H9 (cell line): ENCODE measurements at places on chromosomes 13 and 19.

DNA sequence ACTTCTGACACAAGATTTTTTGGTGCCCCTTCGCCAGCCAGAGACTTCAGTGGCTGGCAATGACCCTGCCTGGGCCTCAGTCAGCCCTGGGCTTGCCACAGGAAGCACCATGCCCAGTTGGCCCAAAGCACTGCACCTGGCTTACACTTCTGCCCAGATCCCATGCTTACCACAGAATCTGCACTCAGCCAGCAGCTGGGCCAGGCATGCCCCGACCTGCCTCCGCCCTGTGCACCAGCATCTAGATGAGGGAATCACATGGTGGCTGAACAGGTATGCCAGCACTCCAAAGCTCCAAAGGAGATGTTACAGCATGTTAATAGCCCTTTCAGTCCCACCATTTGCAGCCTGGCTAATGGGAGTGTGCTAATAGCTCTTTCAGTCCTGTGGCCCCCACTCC, 690.9 kb downstream of the SLITRK6 start:
- H3K36me3 ChIP-seq: no peaks in the 10 kb centered on the region
- no peak overlapping the region for H3K27ac ChIP-seq
- H3K4me3 ChIP-seq: no peak overlapping the region
- H3K27me3 ChIP-seq: no peaks in the 10 kb centered on the region
- H3K4me1 ChIP-seq: no peaks in the 10 kb centered on the region; the same call in 1 of the 2 replicates

GRCh38 chr13:38418286-38418685, 68.6 kb downstream of the UFM1 start:
- peaks cover 3% of the 10 kb centered on the region; the same call in 1 of the 2 replicates for H3K4me1 ChIP-seq
- no peak overlapping the region for H3K4me3 ChIP-seq
- no peak overlapping the region for H3K27ac ChIP-seq
- no peaks in the 10 kb centered on the region for H3K36me3 ChIP-seq
- no peak for DNase-seq

DNA sequence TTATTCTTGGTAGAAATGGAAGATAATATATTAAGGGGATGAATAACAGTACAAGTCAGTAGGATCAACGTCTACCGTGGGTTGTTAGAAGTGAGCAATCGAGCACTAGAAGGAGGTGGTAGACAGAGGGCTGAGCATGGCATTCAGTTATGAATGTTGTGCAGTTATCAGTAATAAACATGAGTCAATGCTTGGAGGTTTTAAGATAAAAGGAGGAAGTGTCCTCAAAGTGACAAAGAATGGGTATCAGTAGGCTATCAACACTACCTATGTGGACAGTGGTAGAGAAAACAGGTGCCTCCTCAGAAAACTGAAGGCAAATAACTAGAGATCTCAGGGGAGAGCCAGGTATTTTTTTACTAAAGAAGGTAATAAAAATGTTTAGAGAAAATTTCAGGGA, 1607.0 kb downstream of the PCDH9 start:
- no peaks in the 10 kb centered on the region for H3K27me3 ChIP-seq
- no peak overlapping the region for H3K27ac ChIP-seq
- DNase-seq: no peak
- no peaks in the 10 kb centered on the region for H3K36me3 ChIP-seq

- no peaks in the 10 kb centered on the region for H3K4me1 ChIP-seq
- H3K27ac ChIP-seq: no peak overlapping the region
- no peak for DNase-seq
- H3K4me3 ChIP-seq: no peak overlapping the region
- no peaks in the 10 kb centered on the region for H3K36me3 ChIP-seq
Observed at GRCh38 chr13:83906240-83906820, 24.1 kb upstream of the SLITRK1 start.

GRCh38 chr19:30677702-30678101, 305.5 kb downstream of the ZNF536 start:
- H3K27ac ChIP-seq: no peak overlapping the region
- H3K4me3 ChIP-seq: no peak overlapping the region
- DNase-seq: no peak
- H3K36me3 ChIP-seq: no peaks in the 10 kb centered on the region

DNA sequence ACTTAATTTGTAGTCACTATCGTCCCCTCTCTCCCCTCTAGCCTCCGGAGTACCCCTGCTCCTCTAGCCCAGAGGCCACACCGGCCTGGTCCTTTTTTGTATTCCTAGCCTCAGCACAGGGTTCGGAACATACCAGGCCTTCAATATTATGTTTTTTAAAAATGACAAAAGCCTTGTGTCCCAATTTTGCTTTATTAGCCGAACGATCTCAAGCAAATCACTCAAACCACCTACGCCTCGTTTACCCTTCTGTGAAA, 463 bp upstream of the POMP start:
- peaks cover 3% of the 10 kb centered on the region; the same call in 1 of the 2 replicates for H3K4me1 ChIP-seq
- no peaks in the 10 kb centered on the region for H3K27me3 ChIP-seq
- H3K36me3 ChIP-seq: peaks cover 5% of the 10 kb centered on the region; the same call in 2 of the 3 replicates
- DNase-seq: no peak

DNA sequence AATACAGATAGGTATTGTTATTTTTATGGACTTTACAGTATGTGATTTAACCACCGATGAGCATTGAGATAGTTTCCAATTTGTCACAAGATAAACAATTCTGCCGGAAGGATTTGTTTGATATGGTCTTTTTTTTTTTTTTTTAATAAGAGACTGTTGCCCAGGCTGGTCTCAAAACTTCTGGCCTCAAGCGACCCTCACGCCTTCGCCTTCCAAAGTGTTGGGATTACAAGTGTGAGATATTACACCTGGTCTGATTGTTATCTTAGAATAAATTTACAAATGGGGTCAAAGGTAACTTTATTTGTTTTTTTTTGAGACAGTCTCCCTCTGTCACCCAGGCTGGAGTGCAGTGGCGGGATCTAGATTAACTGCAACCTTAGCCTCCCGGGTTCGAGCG, 1.2 kb downstream of the GARRE1 start:
- H3K27ac ChIP-seq: no peak overlapping the region
- H3K4me3 ChIP-seq: peak overlapping the region; percentile 73
- no peak for DNase-seq
- no peaks in the 10 kb centered on the region; the same call in none of the 2 replicates for H3K36me3 ChIP-seq
- no peaks in the 10 kb centered on the region for H3K27me3 ChIP-seq
- no peaks in the 10 kb centered on the region for H3K4me1 ChIP-seq

- H3K27me3 ChIP-seq: peaks cover 24% of the 10 kb centered on the region; the same call in 1 of the 2 replicates
- no peak overlapping the region for H3K27ac ChIP-seq
- no peak overlapping the region for H3K4me3 ChIP-seq
- H3K36me3 ChIP-seq: peaks cover 2% of the 10 kb centered on the region; the same call in 2 of the 3 replicates
Observed at GRCh38 chr13:20157151-20157796, 3.6 kb downstream of the GJA3 start.

GRCh38 chr19:33161201-33161600, 29.3 kb downstream of the WDR88 start:
- no peak overlapping the region for H3K4me3 ChIP-seq
- no peaks in the 10 kb centered on the region for H3K27me3 ChIP-seq
- H3K27ac ChIP-seq: no peak overlapping the region
- peaks cover 4% of the 10 kb centered on the region; the same call in 1 of the 2 replicates for H3K36me3 ChIP-seq

GRCh38 chr13:46088821-46089562, 15.8 kb downstream of the CPB2 start:
- H3K4me3 ChIP-seq: 0 out of 3 replicates have a peak overlapping the region, but pooled peaks have one; percentile 28
- H3K36me3 ChIP-seq: no peaks in the 10 kb centered on the region
- H3K4me1 ChIP-seq: no peaks in the 10 kb centered on the region
- no peak for DNase-seq
- no peaks in the 10 kb centered on the region for H3K27me3 ChIP-seq
- no peak overlapping the region for H3K27ac ChIP-seq

GRCh38 chr13:51913421-51914136, 51.8 kb downstream of the CCDC70 start:
- DNase-seq: peak; percentile 62
- H3K4me1 ChIP-seq: no peaks in the 10 kb centered on the region
- no peaks in the 10 kb centered on the region for H3K27me3 ChIP-seq
- H3K27ac ChIP-seq: no peak overlapping the region

DNA sequence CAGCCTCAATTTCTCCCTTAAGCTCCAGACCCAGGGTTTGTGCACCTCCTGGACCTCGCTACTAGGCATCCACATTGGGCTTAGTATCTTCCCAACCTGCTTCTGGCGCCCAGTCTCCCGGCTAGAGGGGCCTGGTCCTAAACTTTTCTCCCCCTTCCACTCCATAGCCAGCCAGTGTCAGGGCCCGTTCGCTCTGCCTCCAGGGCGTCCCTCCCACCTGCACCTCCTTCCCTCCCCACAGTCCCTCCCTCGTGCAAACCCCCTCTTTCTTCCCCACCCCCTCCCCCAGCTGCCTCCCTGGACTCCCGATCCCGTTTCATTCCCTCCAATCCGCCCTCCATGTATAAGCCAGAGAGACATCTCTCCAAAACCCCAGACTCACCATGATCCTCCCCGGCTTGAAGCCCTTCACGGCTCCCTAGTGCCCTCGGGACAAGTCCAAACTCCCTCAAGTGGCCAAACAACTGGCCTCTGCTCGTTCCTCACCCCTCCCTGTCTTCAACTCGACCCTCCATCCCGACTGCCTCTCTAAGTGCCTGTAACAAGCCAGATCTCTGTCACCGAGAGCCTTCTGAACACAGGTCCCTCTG, 997 bp upstream of the SAMD4B start:
- no peaks in the 10 kb centered on the region for H3K4me1 ChIP-seq
- no peaks in the 10 kb centered on the region for H3K27me3 ChIP-seq
- peak overlapping the region; percentile 84 for H3K4me3 ChIP-seq
- H3K27ac ChIP-seq: no peak overlapping the region

DNA sequence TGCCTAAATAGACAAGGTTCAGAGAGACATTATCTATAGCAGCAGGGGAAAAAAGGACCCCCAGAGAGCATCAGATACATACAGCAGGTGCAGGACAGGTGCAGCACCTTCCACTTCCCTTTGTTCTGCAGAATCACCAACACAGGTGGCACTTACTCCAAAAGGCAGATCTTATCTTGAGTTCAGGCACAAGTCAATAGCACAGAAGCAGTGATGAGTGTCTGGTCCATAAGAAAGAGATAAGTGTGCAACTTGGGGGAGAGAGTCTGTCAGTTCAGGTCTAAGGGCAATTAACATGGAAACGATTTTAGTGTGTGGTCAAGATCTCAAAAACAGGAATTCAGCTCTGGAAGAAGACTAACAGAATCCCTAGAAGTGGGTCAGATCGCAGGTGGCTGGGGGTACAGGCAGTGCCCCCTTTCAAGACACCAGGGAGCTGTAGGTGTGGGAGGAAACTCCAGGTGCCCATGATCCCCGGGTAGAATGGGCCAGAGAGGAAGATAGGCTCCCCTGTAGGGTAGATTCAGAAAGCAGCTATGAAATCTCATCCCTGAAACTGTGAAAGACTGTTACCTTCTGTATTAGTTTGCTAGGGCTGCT, 40.6 kb downstream of the TNFSF11 start:
- no peaks in the 10 kb centered on the region for H3K36me3 ChIP-seq
- no peak overlapping the region for H3K27ac ChIP-seq
- H3K4me1 ChIP-seq: no peaks in the 10 kb centered on the region; the same call in 1 of the 2 replicates
- DNase-seq: no peak

DNA sequence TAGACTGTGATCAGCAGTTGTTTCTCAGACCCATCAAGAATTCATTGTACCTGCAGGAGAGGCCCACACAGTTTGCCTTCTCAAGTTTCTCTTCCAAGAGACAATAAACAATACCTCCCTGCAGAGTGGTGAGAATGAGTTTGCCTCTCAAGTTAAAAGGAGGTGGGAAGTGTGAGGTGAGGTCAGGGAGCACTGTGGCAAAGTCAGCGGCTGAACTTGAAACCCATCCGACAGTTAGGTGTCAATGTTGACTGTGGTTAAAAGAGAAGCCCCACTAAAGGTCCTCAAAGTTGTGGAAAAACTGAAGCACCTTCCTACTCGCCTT, 72.9 kb upstream of the TSC22D1 start:
- H3K27me3 ChIP-seq: no peaks in the 10 kb centered on the region
- H3K4me1 ChIP-seq: peaks cover 3% of the 10 kb centered on the region; the same call in 1 of the 2 replicates
- no peak overlapping the region for H3K27ac ChIP-seq
- H3K4me3 ChIP-seq: no peak overlapping the region
